ENCODE measurements at places on chromosomes 13 and 19.
A peak's percentile ranks its signal among the peaks of the same experiment; 100 is the strongest.

DNA sequence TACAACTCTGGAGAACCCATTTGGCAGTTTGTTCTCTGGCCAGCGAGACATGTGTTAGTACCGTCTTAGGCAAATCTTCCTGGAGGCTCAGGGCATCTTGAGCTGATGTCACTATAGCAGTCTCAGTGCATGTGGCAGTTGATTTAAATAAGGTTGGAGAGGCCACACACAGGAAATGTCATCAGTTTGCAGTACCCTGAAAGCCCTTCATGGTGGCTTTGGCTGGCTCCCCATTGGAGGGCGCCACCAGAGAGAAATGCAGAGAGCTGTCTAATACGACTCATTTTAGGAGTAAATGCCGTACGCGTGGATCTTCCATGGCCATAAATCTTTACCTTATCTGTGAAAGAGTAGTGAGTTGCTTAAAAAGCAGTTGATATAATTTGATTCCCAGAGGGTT lies 163.1 kb downstream of the STK24 start:
- no peak for DNase-seq

GRCh38 chr19:14843578-14843977 lies 5.1 kb downstream of the OR7A10 start:
- no peak for DNase-seq

GRCh38 chr19:19345232-19345631 lies 24.6 kb downstream of the MAU2 start:
- DNase-seq: no peak

- no peak for DNase-seq
These were observed 62.4 kb downstream of the MBNL2 start for GRCh38 chr13:97284558-97284957.

GRCh38 chr13:93882086-93882651 lies 597.3 kb downstream of the DCT start:
- DNase-seq: no peak

DNA sequence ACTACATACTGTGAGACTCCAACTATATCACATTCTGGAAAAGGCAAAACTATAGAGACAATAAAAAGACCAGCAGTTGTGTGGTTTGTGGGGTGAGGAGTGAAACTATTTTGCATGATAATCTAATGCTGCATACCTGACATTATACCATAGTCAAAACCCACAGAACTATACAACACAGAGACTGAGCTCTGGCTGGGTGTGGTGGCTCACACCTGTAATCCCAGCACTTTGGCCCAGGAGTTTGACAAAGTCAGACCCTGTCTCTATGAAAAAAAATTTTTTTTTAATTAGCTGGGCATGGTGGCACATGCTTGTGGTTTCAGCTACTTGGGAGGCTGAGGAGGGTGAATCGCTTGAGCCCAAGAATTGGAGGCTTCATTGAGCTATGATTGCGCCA lies 11.9 kb downstream of the ZNF541 start:
- DNase-seq: no peak

DNA sequence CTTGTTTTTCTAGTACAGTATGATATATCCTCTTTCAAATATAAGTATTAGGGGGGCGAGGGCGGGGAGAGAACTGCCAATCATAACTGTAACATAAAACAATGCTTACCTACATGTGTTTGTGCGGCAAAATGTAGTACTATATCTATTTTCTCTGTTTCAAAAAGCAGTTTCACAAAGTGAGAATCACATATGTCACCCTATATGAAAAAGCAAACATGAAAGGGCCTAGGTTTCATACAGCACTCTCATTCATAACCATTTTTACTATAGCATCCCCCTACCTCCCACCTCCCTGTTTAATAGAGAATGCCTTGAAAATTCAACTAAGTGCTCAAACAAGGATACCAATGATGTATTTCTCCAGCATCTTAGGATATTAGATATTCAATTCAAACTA lies 5.2 kb downstream of the TGDS start:
- no peak for DNase-seq

DNA sequence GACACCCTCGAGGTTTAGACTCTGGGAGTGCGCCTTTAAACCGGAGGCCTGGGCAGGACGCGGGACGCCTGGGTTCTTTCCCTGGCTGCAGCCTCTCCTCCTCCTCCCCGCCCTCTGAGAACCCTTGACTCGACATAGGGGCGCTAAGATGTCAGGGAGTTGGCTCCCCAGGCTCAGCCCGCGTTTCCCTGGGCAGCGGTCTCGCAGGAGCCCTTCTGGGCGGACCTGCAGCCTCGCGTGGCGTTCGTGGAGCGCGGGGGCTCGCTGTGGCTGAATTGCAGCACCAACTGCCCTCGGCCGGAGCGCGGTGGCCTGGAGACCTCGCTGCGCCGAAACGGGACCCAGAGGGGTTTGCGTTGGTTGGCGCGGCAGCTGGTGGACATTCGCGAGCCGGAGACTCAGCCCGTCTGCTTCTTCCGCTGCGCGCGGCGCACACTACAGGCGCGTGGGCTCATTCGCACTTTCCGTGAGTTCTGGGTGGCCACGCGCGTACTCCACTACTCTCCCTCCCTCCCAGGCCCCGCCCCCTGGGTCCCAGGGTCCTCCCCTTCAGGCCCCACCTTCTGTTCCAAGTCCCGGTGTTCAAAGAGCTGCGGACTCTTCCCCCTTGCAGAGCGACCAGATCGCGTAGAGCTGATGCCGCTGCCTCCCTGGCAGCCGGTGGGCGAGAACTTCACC lies 1.3 kb downstream of the ICAM5 start:
- DNase-seq: peak; percentile 66

GRCh38 chr19:41303954-41304353 lies 6.0 kb upstream of the CCDC97 start:
- DNase-seq: no peak

DNA sequence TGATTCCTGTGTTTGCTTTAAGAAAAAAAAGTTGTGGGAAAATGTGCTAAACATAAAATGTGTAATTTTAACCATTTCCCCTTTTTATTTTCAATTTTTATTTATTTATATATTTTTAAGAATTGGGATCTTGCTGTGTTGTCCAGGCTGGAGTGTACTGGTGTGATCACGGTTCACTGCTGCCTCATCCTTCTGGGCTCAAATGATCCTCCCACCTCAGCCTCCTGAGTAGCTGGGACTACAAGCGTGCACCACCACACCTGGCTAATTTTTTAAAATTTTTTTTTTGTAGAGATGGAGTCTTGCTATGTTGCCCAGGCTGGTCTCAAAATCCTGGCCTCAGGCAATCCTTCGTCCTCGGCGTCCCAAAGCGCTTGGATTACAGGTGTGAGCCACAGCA lies 19.0 kb downstream of the CACNG6 start:
- DNase-seq: no peak

DNA sequence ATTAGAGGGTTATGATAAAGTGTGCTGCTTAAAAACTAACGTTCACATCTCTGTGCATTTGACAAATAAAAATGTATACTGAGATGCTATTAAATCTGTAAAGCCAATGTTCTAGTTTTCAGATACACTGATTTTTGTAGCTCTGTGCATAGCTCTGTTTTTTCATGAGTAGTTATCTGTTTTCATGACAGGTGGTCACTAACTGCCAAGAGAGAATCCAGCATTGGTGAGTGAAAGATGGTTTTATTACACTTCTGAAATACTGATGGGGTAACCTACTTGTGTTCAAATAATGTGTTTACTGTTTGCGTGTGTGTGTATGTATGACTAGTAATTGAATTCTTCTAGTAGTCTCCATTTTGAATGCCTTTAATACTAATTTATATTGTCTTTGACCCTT lies 29.0 kb downstream of the URI1 start:
- DNase-seq: no peak

Data from activated CD8-positive, alpha-beta T cell treated with anti-CD3 and anti-CD28 coated beads, Interleukin-2, amount 10 ng/mL, durations not matched to agents 7 days and 5 days (primary cell).